ENCODE measurements at places on chromosomes 16 and 17.

- DNase-seq = no peak
Measured at GRCh38 chr17:57033296-57033695, 51.8 kb upstream of the AKAP1 start.

GRCh38 chr17:46270032-46270431, 24.9 kb upstream of the LRRC37A start:
- no peak for DNase-seq

GRCh38 chr16:2058420-2058819, 10.6 kb downstream of the TSC2 start:
- DNase-seq = no peak

DNA sequence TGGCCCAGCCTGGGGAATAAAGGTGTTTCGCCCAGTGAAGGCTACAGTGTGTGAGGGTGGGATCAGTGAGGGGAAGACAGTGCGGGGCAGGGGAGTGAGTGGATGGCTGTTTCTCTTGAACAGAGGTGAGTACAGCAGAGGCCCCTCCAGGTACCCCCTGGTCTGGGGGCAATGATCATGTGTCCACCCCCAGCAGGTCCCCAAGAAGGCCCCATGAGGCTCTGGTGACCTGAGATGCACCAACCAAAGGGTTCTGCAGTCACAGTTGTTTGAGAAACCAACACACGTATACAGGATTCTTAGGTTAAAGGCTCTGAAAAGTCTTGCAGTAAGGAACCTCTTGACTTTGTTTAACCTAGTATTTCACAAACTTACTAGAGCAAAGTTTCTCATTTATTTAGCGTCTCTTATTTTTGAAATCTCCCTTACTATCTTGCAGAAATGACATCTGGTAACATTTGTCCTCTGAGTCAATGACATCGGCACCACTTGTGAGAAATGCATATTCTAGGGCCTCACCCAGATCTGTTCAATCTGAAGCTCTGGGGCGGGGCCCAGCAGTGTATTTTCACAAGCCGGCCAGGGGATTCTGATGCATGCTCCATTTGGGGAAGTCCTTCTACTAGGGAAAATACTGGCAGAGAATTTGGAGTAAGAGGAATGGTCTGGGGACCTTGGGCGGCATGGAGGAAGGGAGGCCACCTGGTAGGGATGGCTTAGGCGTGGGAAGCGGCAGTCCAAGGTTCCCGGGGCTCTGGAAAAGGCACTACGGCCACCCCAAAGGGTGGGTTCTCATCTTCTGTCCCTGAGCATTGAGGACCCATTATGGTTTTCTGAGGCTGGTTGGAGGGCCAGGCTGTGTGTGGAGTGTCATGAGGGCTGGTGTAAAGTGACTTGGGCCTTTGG, 217.3 kb downstream of the NTN1 start:
- DNase-seq = no peak

GRCh38 chr16:86716649-86717048, 138.3 kb downstream of the FOXL1 start:
- DNase-seq = no peak

- no peak for DNase-seq
Measured at GRCh38 chr16:78200623-78201096, 101.2 kb downstream of the WWOX start.

DNA sequence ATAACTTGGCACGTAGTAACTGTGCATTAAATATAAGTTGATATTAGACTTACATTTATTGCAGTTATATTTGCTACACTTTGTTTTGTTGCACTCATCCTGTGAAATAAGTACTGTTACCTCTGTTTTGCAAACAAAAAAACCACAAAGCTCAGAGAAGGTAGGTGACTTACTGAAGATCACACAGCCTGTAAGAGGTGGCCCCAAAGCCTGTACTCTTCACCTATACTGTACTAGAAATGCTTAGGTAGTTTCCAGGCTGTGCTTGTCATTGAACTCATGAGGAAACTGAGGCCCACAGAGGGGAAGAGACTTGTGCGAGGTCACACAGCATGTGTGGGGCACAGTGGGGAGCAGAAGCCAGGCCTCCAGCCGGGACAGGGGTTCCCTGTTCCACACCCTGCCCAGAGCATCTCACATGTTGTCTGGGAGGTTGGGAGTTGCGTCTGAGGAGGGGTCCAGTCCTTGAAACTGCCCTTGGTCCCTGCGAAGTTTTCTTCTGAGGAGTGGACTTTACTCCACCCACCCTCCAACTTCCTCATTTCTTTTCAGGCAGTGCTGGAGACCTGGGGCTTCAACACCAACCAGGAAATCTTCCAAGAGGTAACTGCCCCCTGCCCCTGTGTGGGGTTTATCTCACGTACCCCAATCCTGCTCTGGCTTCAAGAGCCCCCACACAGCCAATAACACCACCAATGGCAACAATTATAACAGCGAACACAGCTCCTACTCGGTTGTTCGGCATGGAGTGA, 13.0 kb downstream of the CETP start:
- no peak for DNase-seq
